ENCODE measurements at places on chromosomes 11 and 22.

DNA sequence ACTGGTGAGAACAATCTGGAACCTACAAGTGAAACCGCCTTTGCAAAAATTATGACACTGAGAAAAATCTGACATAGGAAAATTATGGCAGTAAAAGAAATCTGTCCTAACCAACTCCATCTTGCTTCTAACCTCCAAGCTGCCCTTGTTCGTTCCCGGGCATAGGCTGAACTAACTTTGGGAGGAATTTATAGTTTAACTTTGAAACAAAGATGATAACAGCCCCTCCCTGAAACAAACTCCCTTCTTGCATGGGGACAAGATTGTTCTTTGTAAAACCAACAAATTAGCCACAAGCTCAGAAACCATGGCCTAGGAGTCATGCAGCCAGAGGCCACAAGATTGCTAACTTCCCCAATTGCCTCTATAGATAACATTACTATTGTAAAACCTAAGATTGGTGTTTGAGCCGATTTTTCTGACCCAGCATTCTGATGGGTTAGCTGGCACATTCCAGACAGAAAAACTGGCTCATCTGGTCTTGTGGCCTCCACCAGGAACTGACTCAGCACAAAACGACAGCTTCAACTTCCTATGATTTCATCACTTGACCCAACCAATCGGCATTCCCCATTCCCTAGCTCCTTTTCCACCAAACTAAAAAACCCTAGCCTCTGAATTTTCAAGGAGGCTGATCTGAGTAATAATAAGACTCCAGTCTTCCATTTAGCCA lies 3.6 kb upstream of the CCDC81 start:
- DNase-seq: no peak

DNA sequence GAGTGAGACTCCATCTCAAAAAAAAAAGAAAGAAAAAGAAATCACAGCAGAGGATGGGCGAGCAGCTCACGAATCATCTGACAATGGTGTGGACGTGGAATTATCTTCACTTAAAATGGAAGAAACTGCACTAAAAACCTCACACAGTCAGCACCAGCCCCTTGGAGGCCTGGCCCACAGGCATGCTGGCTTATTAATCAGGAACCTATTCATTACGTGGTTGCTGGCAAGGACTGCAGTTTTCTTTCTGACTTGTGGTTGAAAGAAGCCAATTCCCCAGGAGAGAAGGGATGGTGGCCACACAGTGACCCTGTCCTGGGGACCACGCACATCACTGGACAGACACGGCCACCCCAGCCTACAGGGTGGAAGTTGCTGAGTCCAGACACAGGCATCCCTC lies 401.1 kb downstream of the CTTN start:
- DNase-seq: no peak

DNA sequence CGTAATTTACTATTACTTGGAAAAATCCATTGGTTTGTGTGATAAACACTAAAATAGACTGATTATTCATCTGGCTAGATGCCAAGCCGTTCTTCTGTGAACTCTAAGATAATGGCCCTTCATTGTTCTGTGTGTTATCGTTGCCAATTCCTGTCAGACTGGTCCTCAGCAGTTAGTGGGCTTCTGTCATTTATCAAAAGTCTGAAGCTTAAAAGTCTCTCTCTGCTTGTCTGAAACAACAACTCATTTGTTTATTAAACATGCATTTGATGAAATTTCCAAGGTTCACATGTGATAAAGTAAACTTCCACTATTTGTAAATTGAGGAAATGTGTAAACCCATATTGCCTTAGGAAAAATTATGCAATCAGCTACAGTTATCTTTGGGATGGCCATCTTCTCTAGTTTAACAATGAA lies 21.1 kb upstream of the RDX start:
- DNase-seq: no peak

GRCh38 chr11:17439316-17439782 lies 37.3 kb downstream of the ABCC8 start:
- DNase-seq: no peak

GRCh38 chr11:45933846-45934579 lies 11.6 kb downstream of the LARGE2 start:
- no peak for DNase-seq

Data from activated CD4-positive, alpha-beta T cell treated with anti-CD3 and anti-CD28 coated beads, Interleukin-2, Interleukin-6, amounts not matched to agents 100 ng/mL and 50 ng/mL, durations not matched to agents 16 hours and 8 hours (primary cell).